HFF-Myc (cell line): ENCODE measurements at places on chromosomes 12 and 14.
A peak's percentile ranks its signal among the peaks of the same experiment; 100 is the strongest.

- no peak for DNase-seq
Observed at GRCh38 chr14:25041484-25041883, 8.5 kb downstream of the STXBP6 start.

DNA sequence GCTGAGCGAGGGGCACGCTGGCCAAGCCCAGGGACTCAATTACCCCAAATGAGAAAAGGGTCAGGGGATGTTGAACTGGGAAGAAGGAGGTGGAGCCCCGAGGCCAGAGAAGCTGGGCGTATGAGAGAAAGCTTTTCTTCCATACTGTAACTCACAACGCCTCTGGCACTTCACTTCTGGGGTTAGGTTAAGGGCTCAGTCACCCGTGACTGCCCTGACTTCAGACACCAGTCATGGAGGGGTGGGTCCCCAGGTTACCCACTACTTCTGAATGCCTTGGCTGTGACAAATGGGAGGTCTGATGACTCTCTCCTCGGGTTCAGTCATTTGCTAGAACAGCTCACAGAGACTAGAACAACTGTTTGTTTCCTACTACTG, 5.5 kb upstream of the GPR132 start:
- no peak for DNase-seq

DNA sequence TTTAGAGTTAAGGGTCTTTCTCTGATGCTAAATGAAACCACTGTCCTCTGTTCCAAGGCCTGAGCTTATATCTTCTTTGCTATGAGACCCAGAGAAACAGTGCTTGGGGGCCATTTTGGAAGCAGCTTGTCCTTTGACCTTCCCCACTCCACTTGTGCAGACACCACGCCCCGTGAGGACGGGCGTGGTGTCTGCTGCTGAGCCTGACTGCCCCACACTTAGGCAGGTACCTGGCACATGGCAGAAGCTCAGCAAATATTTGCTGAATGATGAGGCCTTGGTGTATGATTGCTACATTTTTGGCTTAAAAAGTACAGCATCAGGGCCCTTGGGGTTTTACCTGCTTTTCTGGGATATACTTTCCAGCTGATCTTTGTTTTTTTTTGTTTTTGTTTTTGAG, 69.9 kb downstream of the RASSF3 start:
- no peak for DNase-seq

DNA sequence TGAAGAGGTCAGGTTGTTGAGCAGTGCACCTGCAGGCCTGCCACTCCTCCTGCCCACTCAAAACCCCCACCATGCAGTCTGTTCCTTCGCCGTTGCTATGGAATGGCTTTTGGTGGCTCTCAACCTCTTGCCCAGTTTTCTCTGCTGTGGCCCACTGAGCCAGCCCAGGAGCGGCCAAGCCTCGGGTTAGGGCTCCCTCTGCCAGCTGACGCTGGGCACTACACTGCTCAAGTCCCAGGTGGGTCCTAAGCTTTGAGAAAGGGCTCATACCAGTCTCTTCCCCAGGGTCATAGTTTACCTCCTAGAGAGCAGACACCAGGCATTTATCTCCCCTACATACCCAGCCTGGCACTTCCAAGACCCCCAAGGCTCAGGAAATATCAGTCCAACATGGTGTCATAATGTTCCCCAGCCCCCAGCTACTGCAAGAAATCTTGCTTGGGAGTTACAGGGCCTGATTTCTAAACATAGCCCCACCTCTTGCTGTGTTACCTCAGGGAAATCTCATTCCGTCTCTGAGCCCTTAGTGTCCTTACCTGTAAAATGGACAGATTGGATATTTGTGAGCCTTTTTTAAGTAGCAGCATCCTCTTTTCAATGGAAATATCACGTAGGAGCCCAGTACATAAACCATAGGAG, 59.4 kb downstream of the TSPAN11 start:
- DNase-seq = no peak

DNA sequence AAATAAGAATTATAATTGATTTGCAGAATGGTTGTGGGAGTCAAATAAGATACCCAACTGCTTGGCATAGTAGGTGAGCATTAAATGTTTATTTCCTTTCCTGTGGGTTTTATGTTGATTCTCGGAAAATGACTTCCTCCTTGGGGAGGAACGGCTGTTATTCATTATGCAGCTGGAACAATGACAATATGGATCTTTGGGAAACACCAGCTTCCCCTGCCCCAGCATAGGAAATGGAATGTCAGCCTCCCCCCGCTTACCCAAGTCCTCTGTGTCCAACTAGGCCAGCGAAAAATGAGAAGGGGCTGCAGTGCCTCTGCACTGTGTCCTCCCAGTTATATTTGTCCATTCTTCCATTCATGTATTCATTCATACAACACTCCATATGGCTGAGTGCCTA, 11.7 kb upstream of the CCDC177 start:
- no peak for DNase-seq

DNA sequence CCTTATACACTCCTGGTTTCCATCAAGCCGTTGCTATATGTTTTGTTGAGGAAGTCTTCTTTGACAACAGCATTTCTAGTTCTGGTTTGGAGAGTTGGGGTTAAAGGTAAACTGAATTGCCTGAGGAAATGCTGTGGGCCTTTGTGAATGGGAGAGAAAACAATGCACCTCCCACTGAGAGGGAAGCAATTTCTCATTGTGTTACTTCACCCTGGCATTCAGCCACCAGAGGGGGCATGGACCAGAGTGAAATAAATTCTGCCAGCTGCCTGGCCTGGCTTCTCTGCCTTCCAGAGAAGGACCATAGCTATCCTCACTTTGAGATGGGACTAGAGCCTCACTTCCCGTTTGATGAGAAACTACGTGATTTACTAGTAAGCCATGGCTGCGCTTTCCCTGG, 475.3 kb downstream of the EGLN3 start:
- peak; percentile 21 for DNase-seq

- no peak for DNase-seq
Observed at GRCh38 chr12:20547816-20548575, 147.1 kb upstream of the SLCO1C1 start.

- no peak for DNase-seq
Observed at GRCh38 chr12:88865537-88865936, 285.3 kb upstream of the KITLG start.

GRCh38 chr12:20716037-20716436, 20.9 kb downstream of the SLCO1C1 start:
- no peak for DNase-seq

DNA sequence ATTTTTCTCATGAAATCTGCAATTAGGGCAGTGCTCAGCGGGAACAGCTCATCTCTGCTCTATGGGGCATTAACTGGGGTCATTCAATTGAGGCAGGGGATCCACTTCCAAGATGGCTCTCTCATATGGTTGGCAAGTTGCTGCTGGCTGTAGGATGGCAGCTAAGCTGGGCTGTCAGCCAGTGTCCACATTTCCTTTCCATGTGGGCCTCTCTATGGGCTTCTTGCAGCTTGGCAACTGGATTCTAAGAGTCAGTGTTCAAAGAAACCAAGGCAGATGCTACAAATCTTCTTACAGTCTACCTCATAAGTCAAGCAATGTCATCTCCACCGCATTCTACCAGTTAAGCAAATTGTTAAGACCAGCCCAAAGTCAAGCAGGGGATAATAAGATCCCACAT, 50.3 kb upstream of the TMCC3 start:
- DNase-seq = no peak

- no peak for DNase-seq
Observed at GRCh38 chr12:127773520-127773919, 493.4 kb upstream of the TMEM132C start.

DNA sequence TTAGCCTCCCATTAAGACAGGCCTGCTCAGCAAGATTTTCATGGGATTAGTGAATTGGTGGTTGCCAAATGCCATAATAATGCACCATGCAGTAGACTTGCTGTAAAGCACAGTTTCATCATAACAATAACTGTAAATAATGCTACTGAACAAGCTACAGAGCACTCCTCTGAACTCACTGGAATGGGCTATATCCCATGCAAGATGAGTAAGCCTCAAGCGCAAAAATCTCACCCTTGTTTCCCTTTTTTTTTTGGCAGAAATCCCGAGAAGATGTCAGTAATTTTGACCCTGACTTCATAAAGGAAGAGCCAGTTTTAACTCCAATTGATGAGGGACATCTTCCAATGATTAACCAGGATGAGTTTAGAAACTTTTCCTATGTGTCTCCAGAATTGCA, 145.9 kb upstream of the HIF1A start:
- DNase-seq = no peak

GRCh38 chr14:92973261-92973797, 50.4 kb downstream of the CHGA start:
- peak; percentile 40 for DNase-seq

DNA sequence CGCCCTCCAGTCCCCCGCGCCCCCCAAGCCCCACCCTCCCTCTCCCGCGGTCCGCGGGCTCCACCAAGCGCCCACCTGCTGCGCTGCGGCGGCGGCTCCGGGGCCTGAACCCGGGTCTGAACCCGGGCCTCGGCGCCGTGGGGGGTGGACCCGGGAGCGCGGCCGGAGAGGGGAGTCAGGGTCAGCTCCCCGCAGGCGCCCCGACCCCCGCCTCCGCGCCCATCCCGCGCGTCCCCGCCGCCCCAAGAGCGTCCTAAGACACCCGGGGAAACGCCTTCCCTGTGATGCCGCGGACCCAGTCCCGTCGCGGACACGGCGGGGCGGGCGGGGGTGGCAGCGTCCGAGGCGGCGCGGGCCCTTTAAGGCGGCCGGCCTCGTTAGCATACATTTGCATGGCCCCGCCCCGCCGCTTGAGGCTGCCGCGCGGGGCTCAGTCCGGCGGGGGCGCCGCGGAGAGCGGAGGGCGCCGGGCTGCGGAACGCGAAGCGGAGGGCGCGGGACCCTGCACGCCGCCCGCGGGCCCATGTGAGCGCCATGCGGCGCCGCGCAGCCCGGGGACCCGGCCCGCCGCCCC, at the start of gene MMP17:
TSS of gene MMP17 (plus strand) at position 433 of the 574 bp plus-strand sequence. CDS start at position 535, 102 bp downstream.
- no peak for DNase-seq

DNA sequence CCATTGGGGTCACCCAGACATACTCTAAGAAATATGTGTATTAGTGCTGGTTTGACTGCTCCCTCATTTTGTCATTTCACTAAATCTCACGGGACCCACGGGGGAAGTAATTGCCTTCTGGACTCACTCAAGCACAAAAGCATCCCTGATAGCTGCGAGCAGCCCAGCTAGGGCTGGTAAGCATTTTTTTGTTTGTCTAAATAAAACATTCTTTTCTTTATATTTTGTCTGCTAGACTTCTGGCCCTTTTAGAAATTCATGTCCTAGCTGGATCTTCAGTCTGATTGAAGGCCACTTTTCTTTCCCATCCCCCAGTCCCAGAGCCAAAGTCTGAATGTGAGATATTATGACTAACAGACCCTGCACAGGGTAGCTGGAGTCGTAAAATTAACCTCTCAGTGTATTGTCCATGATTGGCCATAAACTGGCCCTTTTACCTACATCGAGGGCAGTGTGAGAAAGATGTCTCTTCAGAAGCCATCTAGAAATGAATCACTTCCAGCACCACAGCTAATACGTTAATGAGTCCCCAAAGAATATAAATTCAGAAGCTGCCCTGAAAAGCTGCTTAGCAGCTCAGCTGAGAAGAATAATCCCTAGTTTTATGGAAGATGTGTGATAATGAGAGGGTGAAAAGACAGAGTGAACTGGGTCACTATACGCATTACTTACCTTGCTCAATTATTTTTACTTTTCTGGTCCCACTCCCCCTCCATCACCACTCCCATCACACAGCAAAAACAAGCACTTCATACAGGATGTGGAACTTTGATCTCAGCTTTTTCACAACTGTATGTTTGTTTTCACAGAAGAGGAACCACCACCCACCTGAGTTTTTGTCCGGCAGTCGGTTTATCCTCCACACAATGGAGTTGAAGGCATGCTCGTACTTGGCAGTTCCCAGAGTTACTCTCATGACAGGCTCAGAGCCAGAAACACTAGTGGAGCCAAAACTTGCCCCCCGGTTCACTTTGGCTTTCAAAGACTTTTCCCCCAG, 55.6 kb upstream of the GTF2A1 start:
- DNase-seq = no peak

DNA sequence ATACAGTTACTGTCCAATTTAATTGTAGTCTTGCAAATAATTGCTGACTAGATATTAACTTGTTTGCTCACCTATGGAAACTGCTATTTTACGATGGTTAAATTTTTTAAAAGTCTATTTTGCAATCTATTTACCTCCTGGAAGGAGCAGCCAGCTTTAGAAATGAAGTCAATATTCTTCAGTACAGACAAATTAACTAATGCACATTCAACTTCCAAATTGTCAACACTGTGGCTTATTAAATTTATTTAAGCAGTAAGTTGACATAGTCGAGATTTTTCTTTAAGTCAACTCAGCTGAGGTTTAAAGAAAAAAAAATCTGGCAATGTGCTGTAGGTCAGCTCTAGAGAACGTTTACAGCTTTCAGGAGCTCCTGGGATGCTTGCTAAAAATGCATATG, 221.2 kb downstream of the SSPN start:
- DNase-seq = no peak

- DNase-seq = no peak
Observed at GRCh38 chr14:103367995-103368394, 17.2 kb upstream of the MARK3 start.

DNA sequence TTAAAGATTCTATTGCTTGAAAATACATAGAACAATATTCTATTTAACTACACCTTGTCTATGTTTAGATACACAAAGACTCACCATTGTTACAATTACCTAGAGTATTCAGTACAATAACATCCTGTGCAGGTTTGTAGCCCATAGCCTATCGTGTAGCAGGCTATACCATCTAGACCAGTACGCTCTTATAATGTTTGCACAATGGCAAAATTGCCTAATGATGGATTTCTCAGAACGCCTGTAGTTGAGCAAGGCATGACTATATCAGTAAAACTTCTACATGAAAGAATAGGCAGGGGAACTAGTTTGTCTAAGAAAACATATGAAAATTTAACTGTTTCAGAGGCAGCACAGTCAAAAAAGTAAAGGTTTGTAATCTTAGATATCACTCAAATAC, 375.9 kb downstream of the DAD1 start:
- no peak for DNase-seq

GRCh38 chr12:130458341-130458740, 120.7 kb downstream of the PIWIL1 start:
- no peak for DNase-seq

DNA sequence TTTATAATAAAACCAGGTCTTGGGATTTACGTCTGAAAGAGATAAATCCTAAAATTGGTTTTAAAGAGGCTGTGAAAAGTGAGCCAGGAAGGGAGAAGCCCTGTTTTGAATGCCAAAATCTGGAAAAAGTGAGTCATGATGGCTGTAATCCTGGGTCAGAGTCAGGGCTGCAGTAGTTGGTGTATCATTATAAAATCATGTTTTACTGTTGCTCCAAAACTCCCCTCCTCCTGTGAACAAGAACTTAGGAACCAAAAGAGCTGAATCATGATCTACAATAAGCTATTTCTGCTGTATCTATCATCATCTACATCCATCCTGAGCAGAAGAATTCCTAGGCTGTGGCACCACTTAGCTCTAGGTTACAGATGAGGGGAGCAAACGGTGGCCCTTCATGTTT, 79.3 kb downstream of the LMO3 start:
- peak; percentile 51 for DNase-seq

GRCh38 chr12:105510526-105510925, 180.0 kb downstream of the C12orf75 start:
- no peak for DNase-seq

DNA sequence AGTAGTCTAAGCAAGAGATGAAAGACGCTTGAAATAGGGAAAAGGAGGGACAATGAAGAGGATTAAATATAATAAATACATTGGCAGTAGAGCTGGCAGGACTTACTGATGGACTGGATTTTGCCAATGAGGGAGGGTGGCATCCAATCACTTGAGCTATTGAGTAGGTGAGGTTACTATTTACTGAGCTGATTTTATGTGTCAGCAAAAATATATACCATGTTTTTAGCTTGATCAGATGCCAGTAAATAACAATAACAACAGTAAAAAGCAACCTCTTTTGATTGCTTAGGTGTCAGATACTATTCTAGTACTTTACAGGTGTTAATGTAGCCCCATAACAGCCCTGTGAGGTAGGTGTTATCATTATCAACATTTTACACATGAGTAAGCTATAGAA, 187.5 kb upstream of the LMNTD1 start:
- no peak for DNase-seq
